ENCODE measurements at places on chromosomes 16 and 17.

DNA sequence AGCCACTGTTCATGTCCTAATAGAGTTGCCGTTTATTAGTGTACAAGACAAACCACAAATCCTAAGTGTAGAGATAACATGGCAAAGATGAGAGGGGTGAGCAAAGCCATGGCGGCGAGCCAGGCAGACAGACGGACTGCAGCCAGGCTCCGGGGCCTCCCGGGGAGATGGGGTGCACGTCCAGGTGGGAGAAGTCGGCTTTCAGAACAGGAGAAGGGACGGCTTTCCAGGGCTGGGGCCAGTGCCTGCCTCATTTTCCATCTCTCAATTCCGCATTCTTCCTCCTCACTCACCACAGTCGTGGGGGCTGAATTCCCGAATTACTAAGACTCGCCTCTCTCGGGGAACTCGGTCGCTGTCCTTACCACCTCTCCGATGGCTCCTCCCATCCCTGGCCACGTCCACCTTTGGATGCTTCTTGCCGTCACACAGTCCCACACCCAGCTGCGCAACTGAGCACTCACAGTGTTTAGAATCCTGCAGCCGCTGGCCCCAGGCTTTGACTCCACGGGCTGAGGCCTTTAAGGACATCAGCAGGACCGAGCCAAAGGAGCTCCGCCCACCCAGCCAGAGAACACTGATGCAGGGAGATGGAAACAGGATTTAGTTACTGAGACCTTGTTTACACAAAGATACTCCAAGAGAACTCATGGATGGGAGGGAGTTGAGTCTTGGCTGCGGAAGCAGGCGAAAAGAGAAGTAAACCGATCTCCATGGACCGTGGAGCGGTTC lies 59.7 kb downstream of the RNF112 start:
- H3K4me3 ChIP-seq = peak overlapping the region; percentile 24
- H3K27ac ChIP-seq = peak overlapping the region; percentile 52
- H3K27me3 ChIP-seq = no peaks in the 10 kb centered on the region
- DNase-seq = peak; percentile 35
- no peaks in the 10 kb centered on the region for H3K4me1 ChIP-seq

DNA sequence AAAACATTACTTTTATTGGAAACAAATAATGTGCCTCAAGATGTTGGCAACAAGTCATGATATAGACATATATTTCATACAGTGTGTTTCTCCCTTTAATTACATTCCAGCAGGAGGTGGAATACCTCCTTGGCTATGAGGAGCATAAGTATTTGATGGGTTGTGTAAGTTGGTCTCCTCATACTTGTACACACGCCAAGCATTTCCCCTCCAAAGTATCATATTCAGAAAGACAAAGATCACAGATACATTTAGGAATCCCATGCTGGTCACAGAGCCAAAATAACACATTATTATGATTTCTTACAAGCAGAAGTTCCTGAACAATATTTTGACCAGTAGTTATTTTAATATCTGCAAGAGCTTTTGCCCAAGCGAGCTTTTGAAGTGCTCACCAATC lies 57.8 kb downstream of the WSB1 start:
- H3K36me3 ChIP-seq = no peaks in the 10 kb centered on the region
- no peaks in the 10 kb centered on the region for H3K27me3 ChIP-seq
- H3K4me1 ChIP-seq = peaks cover 27% of the 10 kb centered on the region

DNA sequence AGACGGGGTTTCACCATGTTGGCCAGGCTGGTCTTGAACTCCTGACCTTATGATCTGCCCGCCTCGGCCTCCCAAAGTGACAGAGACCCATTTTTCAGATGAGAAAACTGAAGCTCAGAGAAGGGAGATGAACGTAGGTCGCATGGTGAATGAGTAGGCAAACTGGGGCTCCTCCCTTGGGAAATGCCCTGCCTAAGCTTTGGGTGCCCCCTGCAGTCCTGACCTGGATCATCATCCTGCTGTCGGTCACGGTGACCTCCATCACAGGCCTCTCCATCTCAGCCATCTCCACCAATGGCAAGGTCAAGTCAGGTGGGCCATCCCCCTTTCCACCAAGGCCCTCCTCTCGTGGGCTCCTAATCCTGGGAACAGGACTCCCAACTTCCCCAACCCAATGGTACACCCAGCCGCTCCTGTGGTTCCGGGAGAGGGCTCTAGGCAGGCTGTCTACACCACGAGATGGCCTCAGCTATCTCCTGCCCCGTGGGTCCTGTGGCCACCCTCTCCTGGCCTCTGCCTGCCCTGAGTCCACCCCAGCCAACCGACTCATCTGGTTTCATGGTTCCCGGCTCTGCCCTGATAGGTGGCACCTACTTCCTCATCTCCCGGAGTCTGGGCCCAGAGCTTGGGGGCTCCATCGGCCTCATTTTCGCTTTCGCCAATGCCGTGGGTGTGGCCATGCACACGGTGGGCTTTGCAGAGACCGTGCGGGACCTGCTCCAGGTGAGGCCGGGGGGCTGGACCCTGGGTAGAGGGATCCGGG lies 4.7 kb downstream of the SLC12A3 start:
- H3K36me3 ChIP-seq = no peaks in the 10 kb centered on the region
- DNase-seq = no peak
- H3K4me1 ChIP-seq = peaks cover 10% of the 10 kb centered on the region
- no peak overlapping the region for H3K27ac ChIP-seq

- peaks cover 55% of the 10 kb centered on the region for H3K27me3 ChIP-seq
- no peak overlapping the region for H3K4me3 ChIP-seq
- DNase-seq = no peak
- peaks cover 10% of the 10 kb centered on the region for H3K4me1 ChIP-seq
- H3K27ac ChIP-seq = peak overlapping the region; percentile 53
- H3K36me3 ChIP-seq = no peaks in the 10 kb centered on the region
Observed at GRCh38 chr16:31530405-31530804, 2.7 kb downstream of the AHSP start.

- H3K4me3 ChIP-seq = no peak overlapping the region
- H3K27ac ChIP-seq = no peak overlapping the region
- DNase-seq = no peak
- H3K36me3 ChIP-seq = no peaks in the 10 kb centered on the region
Observed at GRCh38 chr16:24372824-24373223, 116.7 kb downstream of the CACNG3 start.

- DNase-seq = no peak
- H3K27ac ChIP-seq = no peak overlapping the region
- H3K27me3 ChIP-seq = no peaks in the 10 kb centered on the region
- peaks cover 11% of the 10 kb centered on the region for H3K4me1 ChIP-seq
- H3K36me3 ChIP-seq = no peaks in the 10 kb centered on the region
- H3K4me3 ChIP-seq = no peak overlapping the region
Observed at GRCh38 chr16:10601444-10602408, 21.3 kb upstream of the EMP2 start.
